Breast epithelium (tissue), 4 donors: ENCODE measurements at places on chromosomes 1 and 21. TPM values are rescaled to one million over a fixed set of nuclear protein-coding genes. Genes with fewer than 3 reads are reported as not detected.

The SLC9A1 gene
- total RNA-seq, result 13.8 TPM

- no peaks in the 10 kb centered on the region for H3K36me3 ChIP-seq
- no peak overlapping the region for H3K27ac ChIP-seq
- no peaks in the 10 kb centered on the region for H3K27me3 ChIP-seq
- no peak for DNase-seq
- H3K4me1 ChIP-seq, result no peaks in the 10 kb centered on the region
- H3K4me3 ChIP-seq, result no peak overlapping the region
These were observed 105.8 kb downstream of the MRPL39 start for GRCh38 chr21:25501462-25501861.

The NUP133 gene
- 48.4 TPM for total RNA-seq

The ZCCHC17 gene
- 42.9 TPM for total RNA-seq

The MORC3 gene
- 38.9 TPM for total RNA-seq

GRCh38 chr1:61973100-61973837, 221.4 kb upstream of the L1TD1 start:
- H3K27ac ChIP-seq, result no peak overlapping the region
- no peaks in the 10 kb centered on the region for H3K27me3 ChIP-seq
- H3K4me3 ChIP-seq, result no peak overlapping the region
- H3K4me1 ChIP-seq, result no peaks in the 10 kb centered on the region
- H3K36me3 ChIP-seq, result no peaks in the 10 kb centered on the region

GRCh38 chr21:45146306-45146705, 71.9 kb downstream of the ADARB1 start:
- no peak overlapping the region for H3K4me3 ChIP-seq
- DNase-seq, result no peak

The GPX7 gene
- 20.3 TPM for total RNA-seq
